ENCODE measurements at places on chromosomes 1 and 21.

- peak; percentile 3 for DNase-seq
Measured at GRCh38 chr1:175146529-175147213, 45.9 kb downstream of the KIAA0040 start.

GRCh38 chr1:214378492-214378891 is 97.5 kb downstream of the SMYD2 start:
- DNase-seq: no peak

GRCh38 chr1:111006556-111006955 is 42.8 kb upstream of the LRIF1 start:
- DNase-seq: no peak

- DNase-seq: no peak
Measured at GRCh38 chr1:239912471-239912870, 179.2 kb upstream of the FMN2 start.

- no peak for DNase-seq
Measured at GRCh38 chr1:45097944-45098343, 85.9 kb downstream of the UROD start.

DNA sequence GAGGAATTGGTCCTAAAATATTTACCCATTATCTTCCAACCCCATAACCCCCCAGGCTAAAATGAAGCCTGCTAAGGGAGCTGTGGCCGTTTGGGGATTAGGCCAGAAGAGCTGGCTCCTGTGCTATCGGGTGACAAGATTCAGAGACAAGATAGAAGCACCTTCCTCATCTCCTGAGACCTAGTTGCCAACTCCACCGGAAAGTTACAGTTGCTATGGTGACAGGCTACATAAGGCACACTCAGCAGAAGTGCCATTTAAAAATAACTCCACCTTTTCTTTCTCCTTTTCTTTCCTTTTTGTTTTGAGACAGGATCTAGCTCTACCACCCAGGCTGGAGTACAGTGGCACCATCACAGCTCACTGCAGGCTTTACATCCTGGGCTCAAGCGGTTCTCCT is 43.6 kb upstream of the ROR1 start:
- no peak for DNase-seq

- DNase-seq: no peak
Measured at GRCh38 chr1:22296701-22297591, 154.0 kb upstream of the WNT4 start.

DNA sequence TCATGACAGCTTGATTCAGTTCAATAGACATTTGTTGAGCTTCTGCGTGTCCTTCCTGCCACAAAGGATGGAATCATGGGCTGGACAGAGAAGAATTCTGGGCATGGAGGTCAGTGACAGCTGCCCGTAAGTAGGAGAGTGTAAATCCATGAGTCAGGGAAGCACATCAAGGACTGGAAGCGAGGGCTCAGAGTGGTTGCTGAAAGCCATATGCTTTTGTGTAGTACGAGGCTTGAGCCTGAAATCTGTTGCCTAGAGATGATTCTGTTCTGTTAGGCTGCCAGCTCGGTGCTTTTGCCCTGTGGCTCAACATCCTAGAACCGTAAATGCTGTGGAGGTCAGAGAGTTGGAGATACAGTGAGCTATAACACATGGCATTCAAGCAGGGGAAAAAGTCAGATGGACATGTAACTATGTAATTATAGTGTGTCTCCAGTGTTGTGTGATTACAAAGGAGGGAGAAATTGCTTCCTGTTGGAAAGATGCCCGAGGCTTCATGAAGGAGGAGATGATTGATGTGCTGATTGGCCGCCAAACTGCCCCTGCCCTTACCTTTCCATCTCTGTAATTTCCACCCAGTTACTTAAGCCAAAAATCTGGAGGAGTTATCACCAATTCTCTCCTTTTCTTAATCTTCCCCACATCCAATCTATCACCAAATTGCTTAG is 92.8 kb upstream of the CACNA1E start:
- no peak for DNase-seq

GRCh38 chr1:40783001-40783905 is at the start of gene KCNQ4:
KCNQ4 (plus strand) TSS chr1:40783787; CDS start chr1:40784094, 307 bp downstream.
- no peak for DNase-seq

GRCh38 chr21:43890042-43890441 is 25.0 kb downstream of the AGPAT3 start:
- DNase-seq: no peak

DNA sequence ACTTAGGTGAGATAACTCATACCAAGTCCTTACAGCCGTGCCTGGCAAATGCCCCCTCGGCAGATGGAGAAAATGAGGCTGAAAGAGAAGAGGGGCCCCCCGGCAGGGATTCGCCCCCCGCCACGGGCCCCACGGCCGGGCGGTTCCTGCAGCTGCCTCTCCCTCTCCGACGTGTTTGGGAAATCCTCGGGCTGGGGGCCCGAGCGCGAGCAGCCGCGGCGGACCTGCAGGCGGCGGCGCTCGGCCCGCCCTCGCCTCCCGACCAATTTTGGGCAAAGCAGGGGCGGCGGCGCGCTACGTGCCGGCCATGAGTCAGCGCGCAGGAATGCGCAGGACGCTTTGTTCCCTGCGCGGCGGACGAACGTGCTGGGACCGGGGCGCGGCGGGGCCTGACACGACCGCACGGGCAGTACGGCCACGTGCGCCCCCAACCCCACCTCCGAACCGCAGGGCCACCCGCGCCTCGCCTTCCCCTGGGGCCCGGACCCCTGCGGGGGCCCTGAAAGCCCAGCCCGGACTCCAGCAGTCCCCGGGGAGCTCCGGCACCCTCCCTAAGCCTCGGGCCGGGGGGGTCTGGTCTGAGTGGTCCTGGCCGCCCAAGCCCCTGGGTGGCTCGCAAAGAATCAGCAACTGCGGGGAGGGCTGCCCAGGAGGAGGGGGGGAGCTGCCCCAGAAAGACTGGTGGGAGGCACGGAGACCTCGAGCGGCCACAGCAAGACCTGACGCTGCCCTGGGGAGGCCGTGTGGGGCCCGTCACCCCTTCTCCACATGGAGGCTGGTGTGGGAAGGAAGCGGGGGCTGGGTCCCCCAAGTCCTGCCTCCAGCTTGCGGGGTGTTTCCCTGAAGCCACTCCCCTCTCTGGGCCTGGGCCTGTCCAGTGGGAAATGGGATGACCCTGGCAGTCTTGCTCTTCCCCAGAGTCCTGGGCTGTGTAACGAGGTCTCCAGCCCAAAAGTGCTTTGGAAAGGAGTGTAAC is 11.9 kb upstream of the EDN2 start:
- peak; percentile 74 for DNase-seq

- DNase-seq: no peak
Measured at GRCh38 chr1:42720868-42721267, 19.2 kb downstream of the CLDN19 start.

DNA sequence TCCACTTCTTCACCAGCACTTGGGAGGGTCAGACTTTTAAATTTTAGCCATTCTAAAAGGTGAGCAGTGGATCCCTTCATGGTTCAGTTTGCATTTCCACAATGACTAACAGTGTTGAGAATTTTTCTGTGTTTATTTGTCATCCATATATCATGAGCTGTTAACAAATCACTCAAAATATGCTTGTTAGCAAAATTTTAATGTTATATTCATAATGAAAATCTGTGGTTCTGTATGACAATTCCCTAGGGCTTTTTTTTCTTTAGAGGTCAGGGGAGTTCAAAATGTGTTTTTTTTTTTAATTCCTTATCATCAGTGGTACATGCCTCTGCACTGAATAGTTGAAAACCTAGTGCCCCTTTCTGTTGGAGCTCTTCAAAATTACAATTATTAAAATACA is 682.2 kb upstream of the ADGRL2 start:
- no peak for DNase-seq

Measured in retinal pigment epithelial cell (primary cell).